ENCODE measurements at places on chromosomes 16 and 17. TPM values are rescaled to one million over a fixed set of nuclear protein-coding genes. Genes with fewer than 3 reads are reported as not detected.

TMIGD1 gene
- total RNA-seq: not detected

GRCh38 chr17:50556803-50557202 is 3.7 kb upstream of the CACNA1G start:
- no peak for DNase-seq

GRCh38 chr16:12796498-12796897 is 7.2 kb downstream of the CPPED1 start:
- no peak for DNase-seq

DNA sequence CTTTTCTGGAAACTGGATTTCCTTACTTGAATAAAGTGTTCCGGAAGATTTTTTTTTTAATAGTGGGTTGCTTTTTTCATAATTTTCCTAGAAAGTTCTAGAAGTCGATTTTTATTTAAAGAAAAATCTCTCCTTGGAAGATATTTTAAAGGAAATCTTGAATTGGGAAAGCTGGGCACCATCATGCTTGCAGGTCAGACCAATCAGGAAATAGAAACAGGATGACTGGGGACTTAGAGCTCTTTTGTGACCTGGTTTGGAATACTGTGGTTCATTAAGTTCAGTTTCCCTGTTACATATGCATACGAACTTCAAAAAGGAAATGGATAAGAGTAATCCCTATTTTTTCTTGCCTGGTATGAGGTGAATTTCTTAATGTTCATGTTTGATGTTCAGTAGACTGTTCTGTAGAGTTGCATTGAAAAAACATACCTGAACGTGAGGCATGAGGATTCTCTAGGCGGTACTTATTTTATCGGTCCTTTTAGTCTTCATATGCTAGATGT is 1.2 kb downstream of the NFATC3 start:
- DNase-seq: no peak

DNA sequence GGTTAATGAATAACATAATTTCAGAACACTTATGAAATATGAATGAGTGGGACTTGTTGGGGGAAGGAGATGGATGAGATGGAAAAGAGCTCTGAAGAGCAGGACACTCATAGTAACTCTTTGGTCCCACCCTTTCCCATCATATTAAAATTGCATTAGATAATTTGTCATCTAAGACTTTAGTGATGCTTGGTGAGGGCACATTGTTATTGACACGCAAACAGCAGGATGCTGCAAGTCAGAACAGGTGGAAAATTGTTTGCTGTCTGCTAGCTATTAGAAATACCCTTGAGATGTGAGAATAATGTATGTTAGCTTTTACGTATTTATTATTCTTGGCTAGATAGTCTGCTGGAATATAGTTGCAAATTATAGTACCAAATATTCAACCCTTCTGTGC is 75.7 kb downstream of the TANC2 start:
- DNase-seq: no peak

- no peak for DNase-seq
Observed at GRCh38 chr16:56916571-56917403, 15.2 kb upstream of the HERPUD1 start.

GRCh38 chr17:68085771-68086381 is 50.3 kb downstream of the KPNA2 start:
- DNase-seq: no peak

- DNase-seq: no peak
Observed at GRCh38 chr17:320139-320538, 32.5 kb downstream of the RPH3AL start.

DNA sequence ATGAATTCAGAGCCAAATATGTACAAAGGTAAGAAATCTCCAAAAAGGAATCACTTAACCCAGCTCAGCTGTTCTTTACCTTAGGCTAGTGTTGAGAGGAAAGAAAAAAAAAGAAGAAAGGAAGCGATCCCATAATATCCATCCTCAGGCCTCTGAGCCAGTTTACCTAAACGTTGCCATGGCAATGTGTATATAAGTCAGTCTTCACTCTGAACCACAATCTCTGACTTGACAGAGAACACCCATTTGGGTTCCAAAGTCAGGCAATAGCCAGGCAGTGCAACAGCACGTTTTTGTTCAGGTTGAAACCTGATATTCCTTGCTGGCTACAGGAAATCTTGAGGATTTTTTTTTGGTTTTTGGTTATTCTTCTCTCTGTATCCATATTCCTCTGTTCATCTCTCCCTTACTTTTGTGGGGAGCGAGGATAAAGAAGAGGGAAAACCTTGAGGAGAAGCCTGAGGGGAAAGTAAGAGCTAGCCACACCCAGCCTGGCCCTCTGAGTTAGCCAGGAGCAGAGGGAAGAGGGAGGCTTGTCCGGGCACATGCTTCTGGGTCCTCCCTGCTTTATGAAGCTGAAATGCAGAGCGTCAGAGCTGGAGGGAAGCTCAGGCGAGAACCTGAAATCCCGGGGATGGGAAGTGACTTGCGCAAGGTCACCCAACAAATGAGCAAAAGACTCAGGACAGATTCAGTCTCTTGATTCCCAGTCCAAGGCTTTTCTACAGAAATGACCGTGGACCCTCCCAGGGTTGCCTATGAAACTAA is 152.7 kb downstream of the SOX9 start:
- no peak for DNase-seq

CYGB gene
- total RNA-seq: 0.47 TPM

SYNGR3 gene
- total RNA-seq: 6.6 TPM

GRCh38 chr16:78813661-78814311 is 714.3 kb downstream of the WWOX start:
- DNase-seq: no peak

DNA sequence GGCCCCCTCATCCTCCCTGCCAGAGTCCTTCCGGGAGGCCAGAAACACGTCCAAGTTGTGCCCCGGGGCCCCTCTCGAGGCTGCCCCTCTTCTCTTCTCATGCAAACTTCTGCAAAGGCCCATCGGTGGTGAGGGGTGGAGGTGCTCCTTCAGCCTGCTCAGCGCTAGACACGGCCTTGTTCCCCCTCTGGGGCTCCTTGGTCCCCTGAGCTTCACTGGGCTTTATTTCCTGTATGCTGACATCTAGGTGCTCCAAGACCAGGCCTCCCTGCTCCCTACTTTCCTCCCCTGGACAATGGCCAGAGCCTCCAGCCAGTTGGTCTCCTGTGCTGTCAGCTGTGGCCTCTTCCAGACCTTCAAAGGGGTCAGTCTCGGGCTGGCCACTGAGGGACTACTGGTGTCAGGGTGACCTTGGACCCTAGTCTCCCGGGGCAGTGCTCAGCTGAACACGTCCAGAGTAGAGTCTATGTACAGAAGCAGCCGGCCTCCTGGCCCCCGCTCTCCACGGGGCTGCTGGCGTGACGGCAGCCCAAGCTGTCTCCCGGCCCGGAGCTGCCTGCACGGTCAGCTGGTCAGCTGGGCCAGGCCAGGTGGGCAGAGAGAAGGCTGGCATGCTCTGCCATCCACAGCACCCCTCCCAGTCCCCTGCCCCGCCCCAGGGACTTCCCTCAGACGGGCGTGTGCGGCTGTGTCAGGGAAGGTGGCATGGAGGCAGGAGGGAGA is 1.7 kb upstream of the PRR35 start:
- DNase-seq: no peak

ARL5C gene
- not detected for total RNA-seq

- DNase-seq: no peak
Observed at GRCh38 chr17:7652388-7653356, 1.9 kb downstream of the ATP1B2 start.

- DNase-seq: no peak
Observed at GRCh38 chr17:10809605-10810004, 5.7 kb upstream of the TMEM238L start.

ANKS4B gene
- total RNA-seq: not detected

KCNH4 gene
- total RNA-seq: 0.35 TPM

UBALD1 gene
- 19.9 TPM for total RNA-seq

DNA sequence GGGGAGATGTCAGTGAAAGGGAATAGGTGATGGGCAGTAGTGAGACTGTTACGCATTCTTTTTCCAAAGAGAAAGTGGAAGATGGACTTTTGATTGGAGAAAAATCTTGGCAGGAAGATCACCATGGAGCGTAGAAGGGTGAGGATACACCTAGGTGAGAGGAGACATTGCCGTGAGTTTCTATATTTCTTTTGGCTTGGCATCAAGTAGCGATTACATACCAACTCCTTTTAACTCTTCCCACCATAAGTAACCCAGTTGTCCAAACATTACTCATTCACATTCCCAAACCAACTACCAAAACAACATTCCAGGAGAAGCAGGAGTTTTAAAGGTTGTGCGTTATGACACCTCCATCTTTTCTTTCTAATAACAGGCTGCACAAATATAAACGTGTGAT is 10.7 kb upstream of the KRT28 start:
- no peak for DNase-seq

DNA sequence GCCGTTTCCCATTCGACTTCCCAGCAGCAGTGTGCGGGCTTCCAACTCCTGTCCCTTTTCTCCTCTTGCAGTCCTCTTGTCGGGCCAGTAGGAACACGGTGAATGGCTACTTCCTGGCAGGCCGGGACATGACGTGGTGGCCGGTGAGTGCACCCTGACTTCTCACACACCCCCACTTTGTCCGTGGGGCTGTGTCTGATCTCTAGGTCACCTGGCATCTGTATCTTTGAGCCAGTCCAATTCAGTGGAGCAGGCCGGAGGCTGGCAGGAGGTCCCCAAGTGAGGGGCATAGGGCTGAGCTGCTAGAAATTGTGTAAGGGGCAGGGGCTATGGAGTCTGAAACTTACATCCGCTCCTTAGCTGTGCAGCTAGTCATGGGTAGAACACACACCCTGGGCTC is 6.6 kb downstream of the SLC5A10 start:
- DNase-seq: no peak

DNA sequence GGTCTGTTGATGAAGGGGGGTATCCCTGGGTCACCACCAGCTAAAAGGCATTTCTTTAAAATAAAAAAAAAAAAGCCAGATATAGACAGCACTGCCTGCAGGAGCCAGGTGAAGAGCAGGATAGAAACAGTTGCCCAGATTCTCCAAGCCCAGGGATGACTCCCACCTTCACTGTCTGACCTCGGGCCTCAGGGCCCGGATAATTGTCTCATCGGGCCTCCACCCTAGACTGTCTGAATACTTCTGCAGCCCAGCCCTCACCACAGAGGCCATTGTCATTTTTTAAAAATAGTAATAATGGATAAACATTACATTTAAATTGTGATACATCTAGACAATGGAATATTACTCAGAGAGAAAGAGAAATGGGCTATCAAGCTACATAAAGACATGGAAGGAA is 92.8 kb upstream of the TNRC6C start:
- no peak for DNase-seq

GRCh38 chr17:75267411-75268232 is 3.4 kb downstream of the MIF4GD start:
- DNase-seq: no peak

DNA sequence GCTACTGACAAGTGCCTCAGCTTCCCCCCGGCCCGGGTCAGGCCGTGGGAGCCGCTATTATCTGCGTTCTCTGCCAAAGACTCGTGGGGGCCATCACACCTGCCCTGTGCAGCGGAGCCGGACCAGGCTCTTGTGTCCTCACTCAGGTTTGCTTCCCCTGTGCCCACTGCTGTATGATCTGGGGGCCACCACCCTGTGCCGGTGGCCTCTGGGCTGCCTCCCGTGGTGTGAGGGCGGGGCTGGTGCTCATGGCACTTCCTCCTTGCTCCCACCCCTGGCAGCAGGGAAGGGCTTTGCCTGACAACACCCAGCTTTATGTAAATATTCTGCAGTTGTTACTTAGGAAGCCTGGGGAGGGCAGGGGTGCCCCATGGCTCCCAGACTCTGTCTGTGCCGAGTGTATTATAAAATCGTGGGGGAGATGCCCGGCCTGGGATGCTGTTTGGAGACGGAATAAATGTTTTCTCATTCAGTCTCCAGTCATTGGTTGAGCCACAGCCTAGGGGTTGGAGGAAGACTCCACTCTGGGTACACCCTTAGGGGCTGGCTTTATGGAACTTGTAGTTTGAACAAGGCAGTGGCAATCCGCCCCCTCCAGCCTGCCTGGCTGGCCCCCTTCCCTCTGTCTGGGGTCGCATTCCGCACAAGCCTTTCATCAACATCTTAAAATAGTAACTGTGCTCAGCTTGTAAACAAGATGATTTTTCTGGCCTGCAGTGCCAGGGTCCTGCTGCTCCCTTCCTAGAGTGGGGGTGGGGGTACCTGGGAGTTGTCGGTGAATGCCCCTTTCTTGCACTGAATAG is 4.1 kb downstream of the SYNGR2 start:
- DNase-seq: no peak

DNA sequence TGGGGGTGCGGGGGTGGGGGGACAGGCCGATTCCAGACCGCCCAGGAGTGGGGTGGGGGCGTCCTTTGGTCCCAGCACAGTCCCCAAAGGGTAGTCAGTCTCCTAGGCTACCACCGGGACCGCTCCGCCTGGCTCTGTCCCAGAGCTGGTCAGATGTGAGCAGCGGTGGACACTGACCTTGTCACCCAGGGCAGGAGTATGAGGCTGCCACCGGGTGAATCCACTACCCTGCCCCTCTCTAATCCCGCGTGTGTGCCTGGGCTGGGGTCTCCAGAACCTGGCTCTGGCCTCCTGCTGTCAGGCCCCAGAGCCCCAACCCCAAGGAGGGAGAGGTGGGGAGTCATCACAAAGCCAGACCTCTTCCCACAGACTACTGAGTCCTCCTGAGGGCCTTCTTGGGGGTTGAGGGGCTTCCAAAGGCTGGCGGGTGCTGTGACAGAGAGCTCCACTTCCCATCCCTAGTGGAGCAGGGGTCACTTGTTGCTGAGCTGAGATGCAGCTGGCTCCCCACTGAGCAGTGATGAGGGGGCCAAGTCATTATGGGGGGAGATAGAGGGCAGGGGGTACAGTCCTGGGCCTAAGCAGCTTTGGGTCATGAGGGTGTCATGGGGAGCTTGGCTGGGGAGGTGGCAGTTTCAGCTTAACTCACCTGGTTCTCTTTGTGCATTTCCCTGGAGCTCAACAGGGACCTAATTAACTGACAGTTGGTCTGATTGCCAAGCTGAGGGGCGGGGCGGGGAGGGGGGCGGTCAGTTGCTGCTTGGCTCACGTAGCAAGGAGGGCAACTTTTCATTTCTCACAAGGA is 1.2 kb downstream of the PPP1R1B start:
- DNase-seq: no peak

HBQ1 gene
- total RNA-seq: not detected

CCL8 gene
- total RNA-seq: not detected

SLC16A13 gene
- total RNA-seq: 1.8 TPM

NOG gene
- total RNA-seq: 6.6 TPM

- no peak for DNase-seq
Observed at GRCh38 chr17:66915204-66915611, 49.3 kb upstream of the CACNG4 start.

GRCh38 chr17:902463-902862 is 77.1 kb downstream of the NXN start:
- DNase-seq: no peak

DNA sequence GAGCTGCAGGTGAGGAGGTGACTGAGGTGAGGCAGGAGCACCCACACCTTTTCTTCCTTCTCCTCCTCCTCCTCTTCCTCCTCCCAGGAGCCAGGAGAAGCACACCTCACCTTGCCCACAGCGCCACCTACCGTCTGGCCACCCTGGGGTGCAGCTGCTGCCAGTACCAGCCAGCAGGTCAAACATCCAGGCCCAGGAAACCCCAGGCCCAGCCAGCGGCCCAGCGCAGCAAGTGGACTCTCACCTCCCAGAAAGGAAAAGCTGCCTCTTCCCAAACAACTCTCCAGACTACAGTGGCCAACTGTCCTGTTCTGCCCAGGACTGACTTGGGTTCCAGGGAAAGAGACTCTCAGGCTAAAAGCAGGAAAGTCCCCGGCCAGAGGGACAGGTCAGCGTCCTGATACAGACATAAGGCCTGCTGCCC is 22.7 kb downstream of the PEMT start:
- peak; percentile 50 for DNase-seq

GPR142 gene
- total RNA-seq: not detected

CCL3 gene
- total RNA-seq: 8.1 TPM

All from CD8-positive, alpha-beta T cell (primary cell).